ENCODE measurements at places on chromosomes 7 and 10. TPM values are rescaled to one million over a fixed set of nuclear protein-coding genes. Genes with fewer than 3 reads are reported as not detected.

RBM20 gene
- polyA plus RNA-seq: 13.5 TPM

DNA sequence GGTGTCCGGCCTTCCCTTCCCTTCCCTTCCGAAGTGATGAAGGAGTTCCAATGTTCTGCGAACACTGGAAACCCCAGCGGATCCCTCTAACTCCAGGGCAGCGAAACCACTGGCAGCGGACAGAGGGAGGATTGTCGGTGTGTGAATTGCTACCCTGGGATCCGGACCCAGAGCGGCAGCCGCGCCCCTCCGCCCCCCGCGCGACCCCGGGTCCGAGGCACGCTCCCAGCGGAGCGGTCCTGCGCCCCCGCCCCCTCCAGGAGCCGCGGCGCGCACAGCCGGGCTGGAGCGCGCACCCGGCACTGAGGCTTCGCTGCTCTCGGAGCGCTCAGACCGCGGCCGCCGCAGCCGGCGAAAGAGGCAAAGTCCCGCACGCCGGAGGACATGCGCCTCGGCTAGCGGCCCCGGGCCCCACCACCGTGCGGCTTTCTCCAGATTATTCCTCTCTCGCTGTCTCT, at the start of gene PTPRZ1:
Gene PTPRZ1, plus strand, starts transcription at position 331 of the 458 bp plus-strand sequence. CDS start 339 bp downstream, outside the sequence.
- DNase-seq: peak; percentile 6

- no peak for DNase-seq
Measured at GRCh38 chr7:51457079-51457478, 140.5 kb upstream of the COBL start.

DNA sequence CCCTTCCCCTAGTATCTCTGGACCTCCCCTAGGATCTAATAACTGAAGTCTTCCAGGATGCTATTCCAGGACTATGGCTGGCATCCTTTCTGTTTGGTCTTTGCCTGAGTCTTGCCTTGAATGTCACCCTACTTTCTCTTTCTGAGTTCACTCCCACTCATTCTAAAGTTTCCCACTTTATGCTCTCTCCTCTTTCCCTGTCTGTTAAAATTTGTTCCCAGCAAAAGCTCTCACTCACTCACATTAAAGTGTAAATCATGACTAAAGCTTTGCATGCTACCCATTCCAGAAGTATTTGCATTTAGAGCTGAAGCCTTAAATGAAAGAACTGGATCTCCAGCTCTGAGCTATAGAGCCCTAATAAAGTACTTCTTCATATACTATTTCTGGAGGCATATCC, 42.1 kb upstream of the RAPGEF5 start:
- DNase-seq: no peak

GRCh38 chr10:92699518-92700381, 10.0 kb downstream of the HHEX start:
- no peak for DNase-seq

GRCh38 chr10:63525021-63525420, 3.8 kb downstream of the REEP3 start:
- no peak for DNase-seq

GRCh38 chr10:98800263-98800662, 353.5 kb upstream of the HPS1 start:
- no peak for DNase-seq

GRCh38 chr7:1136841-1137516, 23.0 kb downstream of the ZFAND2A start:
- no peak for DNase-seq

All from forelimb muscle (tissue), 1 donor.